ENCODE measurements at places on chromosomes 11 and 22.

DNA sequence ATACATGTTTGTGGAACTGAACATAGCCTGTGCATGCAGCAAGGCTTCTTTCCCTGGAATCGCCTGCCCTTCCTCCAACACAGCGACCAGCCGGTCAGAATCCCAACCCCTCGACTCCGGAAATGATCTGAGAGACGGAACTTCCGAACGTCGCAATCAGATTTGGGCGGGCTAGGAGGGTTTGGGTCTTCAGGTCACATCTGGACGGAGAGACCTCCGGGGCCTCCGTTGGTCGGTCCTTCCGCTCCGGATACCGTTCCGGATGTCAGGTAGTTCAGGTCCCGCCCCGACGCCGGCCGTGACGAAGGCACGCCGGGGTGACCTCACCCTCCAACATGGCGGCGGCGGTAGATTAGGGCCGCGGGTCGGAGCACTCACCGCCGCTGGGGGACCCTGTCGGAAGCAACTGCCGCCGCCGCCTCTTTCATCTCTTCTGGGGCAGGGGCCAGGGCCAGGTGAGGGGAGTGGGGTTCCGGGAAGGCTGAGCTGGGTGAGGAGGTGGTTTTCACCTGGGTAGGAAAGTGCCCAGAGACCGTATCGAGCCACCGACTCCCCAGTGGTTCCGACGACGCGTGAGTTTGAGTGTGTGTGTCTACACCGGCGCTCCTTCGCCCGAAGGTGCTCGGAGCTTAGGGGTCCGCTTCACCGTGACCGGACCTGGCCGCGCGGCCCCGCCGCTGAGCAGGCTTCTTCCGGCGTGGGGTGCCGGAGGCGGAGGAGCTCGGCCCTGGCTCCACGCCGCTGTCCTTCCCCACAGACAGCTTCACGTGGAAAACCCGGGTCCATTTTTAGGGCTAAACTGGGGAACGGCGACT lies at the start of gene BCL2L13:
TSS of gene BCL2L13 (plus strand) at position 326 of the 815 bp plus-strand sequence. CDS start 16,955 bp downstream, outside the sequence.
- DNase-seq, result peak; percentile 89

DNA sequence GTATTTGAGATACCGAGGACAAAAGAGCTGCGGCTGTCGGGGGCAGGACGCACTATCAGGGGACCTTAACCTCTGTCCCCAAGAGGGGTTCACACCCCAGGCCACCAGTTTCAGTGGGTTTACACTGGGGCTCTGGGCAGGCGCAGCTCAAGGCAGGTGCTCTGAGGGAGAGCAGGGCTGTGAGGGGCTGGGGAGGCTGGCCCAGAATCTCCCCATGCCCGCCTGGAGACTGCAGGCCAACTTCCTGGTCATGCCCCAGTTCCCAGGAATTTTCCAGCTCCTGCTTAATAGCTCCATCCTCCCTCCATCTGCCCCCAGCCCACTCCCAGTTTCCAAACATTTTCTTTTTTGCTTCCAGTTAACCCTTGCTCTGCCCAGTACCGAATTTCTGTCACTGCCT lies 7.6 kb upstream of the PGA3 start:
- DNase-seq, result no peak

DNA sequence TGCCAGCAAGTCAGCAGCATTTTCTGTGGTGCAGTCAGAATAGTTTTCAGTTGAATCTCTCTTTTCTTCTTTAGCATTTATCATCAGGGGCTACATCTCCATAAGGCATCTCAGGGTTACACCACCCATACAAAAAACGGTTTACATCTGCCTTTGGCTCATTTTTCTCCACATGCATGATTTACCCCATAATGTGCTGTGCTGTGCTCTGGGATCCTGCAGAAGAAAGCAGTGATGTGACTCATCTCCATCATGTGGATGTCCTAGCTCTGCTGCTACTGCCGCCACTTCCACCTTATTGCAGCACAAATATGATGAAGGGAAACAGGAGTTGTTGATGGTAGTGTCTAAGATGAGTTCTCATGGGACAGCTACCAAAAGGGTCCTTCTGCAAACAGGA lies 30.0 kb upstream of the CCDC179 start:
- DNase-seq, result no peak

DNA sequence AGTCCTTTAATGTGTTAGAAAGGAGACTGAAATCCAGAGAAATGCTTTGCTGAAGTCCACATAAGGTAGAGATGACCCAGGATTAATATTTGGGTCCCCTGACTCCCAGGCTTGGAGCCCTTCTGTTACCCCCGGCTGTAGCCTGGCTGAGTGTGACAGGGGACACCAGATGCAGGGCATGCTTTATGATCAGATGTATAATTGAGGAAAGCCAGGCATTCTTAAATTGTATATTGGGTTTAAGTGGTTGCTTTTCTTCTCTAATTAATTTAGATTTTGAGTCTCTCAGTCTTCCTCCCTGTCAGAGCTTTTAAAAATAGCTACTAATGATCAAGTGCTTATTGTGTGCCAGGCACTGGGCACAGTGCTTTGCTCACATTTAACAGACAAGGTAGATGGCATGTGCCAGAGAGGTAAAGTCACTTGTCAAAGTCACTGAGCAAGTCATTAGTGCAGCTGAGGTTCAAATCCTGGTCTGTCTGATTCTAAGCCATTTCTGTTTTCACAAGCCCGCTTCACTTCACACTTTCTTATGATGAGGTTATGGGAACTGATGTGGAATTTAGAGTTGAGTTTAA lies 7.9 kb downstream of the ZNRF3 start:
- no peak for DNase-seq

DNA sequence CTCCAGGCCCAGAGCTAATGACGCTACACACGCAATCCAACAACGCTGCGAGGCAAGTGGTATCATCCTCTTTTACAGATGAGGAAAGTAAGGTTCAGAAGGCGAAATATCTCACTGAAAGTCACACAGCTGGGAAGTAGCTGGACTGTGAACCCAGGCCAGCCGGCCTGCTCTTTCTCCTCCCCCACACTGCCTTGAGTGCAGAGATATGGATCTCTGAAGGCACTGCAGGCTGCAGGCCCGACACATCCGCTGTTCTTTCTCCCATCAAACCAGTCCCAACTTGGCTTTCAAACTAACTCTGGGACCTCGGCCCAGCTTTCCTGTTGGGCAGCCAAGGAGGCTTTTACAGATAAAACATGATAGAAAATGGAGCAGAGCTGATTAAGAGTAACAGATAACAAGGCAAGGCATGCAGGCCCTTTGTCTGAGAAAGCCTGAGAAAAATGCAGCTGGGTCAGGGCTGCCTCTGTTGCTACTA lies 64.0 kb upstream of the PTPRJ start:
- DNase-seq, result no peak

GRCh38 chr22:37918580-37919270 lies 12.6 kb downstream of the MICALL1 start:
- DNase-seq, result no peak

GRCh38 chr11:19275496-19275895 lies 34.8 kb upstream of the E2F8 start:
- no peak for DNase-seq

DNA sequence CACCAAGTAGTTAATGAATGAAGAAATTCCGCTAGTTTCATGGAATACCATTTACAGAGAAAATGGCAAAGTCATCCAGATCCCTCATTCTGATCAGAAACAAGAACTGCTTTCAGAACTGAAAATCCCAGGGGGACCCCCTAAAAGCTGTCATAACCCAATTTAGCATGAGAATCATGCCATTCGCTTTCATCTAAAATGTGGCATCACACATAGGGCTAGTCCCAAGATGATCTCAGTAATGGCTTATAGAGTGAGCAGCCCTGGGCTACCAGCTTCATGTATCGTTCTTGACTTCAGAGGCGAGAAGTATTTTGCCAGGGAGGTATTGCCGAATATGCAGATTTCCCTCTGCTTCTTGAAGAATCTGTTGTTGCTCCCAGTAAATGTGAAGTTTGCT lies 134.0 kb downstream of the TTC17 start:
- no peak for DNase-seq

- DNase-seq, result no peak
Observed at GRCh38 chr22:42939941-42940653, 74.9 kb downstream of the PACSIN2 start.

- DNase-seq, result no peak
Observed at GRCh38 chr11:89355646-89356045, 135.5 kb downstream of the NOX4 start.

DNA sequence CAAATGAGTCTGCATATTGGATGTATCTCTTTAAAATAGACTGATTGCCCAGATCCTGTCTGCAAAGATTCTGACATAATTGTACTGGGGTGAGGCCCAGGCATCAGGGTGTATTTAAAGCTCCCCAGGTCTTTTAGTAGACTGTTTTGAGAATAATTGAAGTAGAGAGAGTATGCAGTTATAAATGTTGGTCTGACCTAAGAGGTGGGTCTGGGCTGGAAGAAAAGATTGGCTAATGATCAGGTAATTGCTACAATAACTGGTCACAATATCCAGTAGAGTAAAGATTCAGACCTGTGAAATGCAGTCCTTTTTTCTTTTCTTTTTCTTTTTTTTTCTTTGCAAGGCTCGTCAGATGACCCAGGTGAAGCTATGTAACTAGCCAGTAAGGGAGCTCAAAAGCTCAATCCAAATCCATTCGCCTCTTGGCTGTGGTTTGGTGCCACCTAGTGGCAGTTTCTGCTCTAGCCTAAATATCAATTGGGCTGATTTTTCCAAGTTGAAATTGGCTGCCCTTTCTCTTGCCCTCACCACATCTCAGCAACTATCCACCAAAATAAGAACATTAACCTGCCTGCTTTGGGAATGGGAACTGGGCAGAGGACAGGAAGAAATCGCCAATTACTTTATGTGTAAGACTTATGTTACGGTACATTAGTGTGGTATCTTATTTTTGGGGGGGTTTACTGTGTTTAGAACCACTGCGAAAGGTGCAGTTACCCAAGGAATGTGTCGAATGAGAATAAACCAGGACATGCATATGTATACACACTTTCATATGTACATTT lies 45.9 kb downstream of the ZNF143 start:
- peak; percentile 60 for DNase-seq

DNA sequence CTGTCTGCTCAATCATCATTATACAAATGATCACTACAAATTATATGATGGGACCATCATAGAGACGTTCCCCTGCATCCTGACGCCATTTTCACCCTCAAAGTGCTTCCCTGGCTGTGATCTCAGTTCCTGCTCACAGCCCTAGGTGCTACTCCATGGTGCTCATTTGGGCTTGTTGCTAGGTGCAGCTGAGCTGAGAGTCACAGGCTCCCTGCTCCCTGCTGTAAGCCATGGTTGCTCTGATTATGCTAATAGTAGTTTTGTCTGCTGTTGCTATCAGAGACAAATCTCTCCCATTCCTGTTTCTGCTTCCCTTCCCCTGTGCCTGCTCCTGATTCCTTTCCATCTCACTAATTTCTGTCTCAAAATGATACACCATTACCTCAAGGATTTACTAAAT lies 474.3 kb downstream of the METTL15 start:
- no peak for DNase-seq

GRCh38 chr11:66854231-66854661 lies 2.6 kb upstream of the LRFN4 start:
- DNase-seq, result no peak

DNA sequence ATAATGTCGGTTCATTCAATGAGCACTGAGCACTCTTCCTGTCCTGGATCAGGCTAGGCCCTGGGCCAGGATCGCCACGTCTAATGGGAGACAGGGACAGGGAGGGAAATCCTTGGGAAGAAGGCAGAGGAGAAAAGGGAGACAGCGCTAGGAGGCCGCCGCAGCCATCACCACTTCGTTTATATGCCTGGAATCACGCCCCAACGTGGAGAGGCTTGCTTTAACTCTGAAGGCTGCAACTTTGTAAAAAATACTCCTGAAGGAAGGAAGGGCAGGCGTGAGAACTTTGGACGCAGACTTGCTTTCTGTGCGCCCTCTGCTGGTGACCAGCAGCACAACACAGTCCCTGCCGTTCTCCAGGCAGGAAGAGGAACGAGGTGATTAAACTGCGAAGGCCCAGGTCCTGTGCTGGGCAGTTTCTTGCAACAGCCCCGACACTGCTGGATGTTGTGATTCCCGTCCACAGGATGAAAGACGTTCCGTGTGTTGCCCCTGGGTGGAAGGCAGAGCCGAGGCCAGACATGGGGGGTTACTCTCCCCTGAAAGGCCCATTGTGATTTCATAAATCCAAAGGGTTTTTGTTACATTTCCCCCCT lies 22.1 kb downstream of the RIBC2 start:
- peak; percentile 83 for DNase-seq

DNA sequence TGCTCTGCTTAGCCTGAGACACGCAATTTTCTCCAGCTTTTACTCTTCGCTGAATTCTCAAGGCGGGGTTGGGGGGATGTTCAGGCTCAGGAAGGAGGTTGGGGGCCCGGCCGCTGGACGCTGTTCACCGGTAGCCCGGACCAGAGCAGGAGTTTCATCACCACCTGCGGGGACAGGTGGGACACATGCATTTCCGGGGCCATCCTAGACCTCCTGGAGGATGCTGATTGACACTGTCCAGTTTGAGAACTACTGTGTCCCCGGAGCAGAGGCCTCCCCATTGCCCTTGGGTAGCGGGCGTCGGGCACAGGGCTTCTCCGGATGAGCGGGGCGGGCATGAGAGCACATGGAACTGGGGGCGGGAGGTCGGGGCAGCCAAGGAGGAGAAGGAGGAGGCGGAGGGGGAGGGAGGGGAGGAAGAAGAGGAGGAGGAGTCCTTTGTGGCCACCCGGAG lies 144.0 kb upstream of the GRK3 start:
- DNase-seq, result no peak

DNA sequence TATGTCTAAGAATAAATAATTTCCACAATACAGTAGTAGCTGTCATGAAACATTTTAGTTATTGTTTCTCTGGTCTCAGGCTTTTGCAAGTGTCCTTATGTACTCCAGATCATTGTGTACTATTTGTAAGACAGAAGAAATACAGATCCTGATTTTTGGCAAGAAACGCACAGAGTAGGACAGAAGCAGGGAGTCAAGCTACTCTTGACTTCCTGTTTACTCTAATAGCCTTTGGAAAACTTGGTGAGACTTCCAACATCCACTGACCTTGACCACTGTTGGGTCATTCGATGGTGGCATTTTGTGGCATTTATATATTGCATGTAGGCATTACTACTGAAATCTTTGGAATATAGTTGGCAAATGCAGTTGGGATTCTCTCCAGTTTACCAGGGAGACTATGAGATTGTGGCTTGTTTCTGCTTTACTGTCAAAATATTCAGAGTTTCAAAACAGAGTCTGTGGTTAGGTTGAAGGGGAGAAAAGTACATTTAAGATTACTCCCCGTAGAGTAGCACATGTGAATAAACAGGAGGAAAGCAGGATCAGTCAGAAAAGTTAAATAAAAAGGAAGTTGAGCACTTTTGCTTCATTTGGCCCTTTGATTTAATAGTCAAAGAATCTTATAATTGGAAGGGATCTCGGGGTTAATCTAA lies 726.1 kb upstream of the CCDC90B start:
- no peak for DNase-seq

GRCh38 chr11:67497656-67498291 lies 7.4 kb downstream of the PITPNM1 start:
- no peak for DNase-seq

GRCh38 chr11:65429068-65429681 lies 6.6 kb downstream of the NEAT1 start:
- DNase-seq, result no peak

GRCh38 chr11:125062931-125063428 lies at the start of gene SLC37A2:
Gene SLC37A2 (plus strand): TSS chr11:125063305. CDS start chr11:125063368, 63 bp downstream.
- DNase-seq, result peak; percentile 84

DNA sequence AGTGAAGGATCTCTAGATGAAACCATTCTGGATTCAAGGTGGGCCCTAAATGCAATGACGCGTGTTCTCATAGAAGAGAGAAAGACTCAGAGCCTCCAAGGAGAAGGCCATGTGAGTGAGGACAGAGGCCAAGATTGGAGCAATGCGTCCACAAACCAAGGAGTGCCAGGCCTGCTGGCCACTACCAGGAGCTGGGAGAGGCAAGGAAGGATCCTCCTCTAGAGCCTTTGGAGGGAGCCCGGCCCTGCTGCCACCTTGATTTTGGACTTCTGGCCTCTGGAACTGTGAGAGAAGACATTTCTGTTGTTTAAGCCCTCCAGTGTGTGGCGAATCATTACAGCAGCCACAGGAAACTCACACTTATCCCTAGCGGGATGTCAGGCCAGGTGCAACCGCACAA lies 52.7 kb upstream of the SHANK2 start:
- DNase-seq, result no peak

Data from NCI-H526 (cell line).